Body of pancreas (tissue), 4 donors: ENCODE measurements at places on chromosomes 5 and 9. TPM values are rescaled to one million over a fixed set of nuclear protein-coding genes. Genes with fewer than 3 reads are reported as not detected.

FPGS gene
- 58.4 TPM for total RNA-seq

SHB gene
- 29.3 TPM for total RNA-seq

LRRTM2 gene
- 0.52 TPM for total RNA-seq

LMNB1 gene
- 1.3 TPM for total RNA-seq

HK3 gene
- 3.6 TPM for total RNA-seq

HSD17B3 gene
- 0.52 TPM for total RNA-seq

CAVIN4 gene
- not detected for total RNA-seq
